Stimulated activated naive CD8-positive, alpha-beta T cell treated with anti-CD3 and anti-CD28 coated beads, Interleukin-15, amount 100 ng/mL, for 72 hours (primary cell): ENCODE measurements at places on chromosomes 3 and 15.

DNA sequence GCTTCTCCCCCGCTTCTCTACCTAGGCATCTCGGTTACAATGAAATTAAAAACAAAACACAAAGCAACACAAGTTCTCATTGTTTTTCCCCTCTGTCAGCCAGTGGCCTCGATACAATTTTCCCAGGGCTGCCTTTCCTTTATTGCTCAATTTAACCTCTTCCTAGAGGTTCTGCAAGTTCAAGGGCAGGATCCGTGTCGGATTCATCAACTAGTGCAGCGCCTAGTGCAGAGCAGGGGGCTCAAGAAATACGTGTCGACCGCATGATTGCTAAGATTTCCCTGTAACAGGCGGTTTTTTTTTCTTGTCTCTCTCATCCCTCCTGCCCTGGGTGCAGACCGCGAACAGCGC is 1.4 kb upstream of the BHLHE40 start:
- DNase-seq: no peak

- no peak for DNase-seq
Observed at GRCh38 chr3:196995646-196996355, 27.2 kb upstream of the PIGZ start.

- no peak for DNase-seq
Observed at GRCh38 chr3:8509961-8510360, 8.3 kb downstream of the LMCD1 start.

DNA sequence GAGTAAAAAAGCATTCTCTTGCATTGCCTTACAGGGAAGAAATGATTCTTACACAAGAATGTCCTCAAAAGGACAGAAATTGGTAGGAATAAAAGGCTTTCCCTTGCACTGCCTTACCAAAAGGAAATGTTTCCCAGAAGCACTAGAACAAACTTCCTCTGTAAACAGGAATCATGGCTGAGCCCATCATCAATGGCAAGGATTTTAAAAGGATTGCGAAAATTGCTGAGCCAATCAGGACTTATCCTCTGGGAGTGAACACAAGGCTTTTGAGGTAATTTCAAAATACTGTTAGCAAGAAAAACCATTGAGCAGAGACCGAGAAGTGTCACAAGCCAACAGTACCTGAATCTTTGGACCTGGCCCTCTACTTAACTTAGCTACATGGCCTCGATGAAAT is 897.3 kb downstream of the ROBO1 start:
- no peak for DNase-seq

DNA sequence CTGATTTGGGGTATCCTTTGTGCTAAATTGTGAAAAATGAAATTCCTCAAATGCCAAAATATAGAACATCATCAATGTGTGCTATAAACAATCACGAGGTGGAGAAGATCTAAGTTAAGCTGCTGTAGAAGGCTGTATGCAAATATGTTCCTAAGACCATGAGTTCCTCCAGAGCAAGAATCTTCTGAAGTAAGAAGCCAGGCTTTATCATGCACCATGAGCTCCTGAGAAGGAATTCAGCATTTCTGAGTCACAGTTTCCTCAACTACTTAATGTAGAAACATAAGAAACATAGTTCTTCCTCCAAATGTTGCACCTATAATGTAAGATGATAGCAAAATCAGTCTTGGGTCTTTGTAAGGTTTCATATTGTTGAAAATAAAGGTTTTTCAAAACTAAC is 241.7 kb upstream of the MDFIC2 start:
- no peak for DNase-seq
